Stimulated activated CD8-positive, alpha-beta memory T cell treated with anti-CD3 and anti-CD28 coated beads, Interleukin-2, amount 100 ng/mL, for 48 hours (primary cell): ENCODE measurements at places on chromosomes 4 and X.
A peak's percentile ranks its signal among the peaks of the same experiment; 100 is the strongest.

- no peak for DNase-seq
Observed at GRCh38 chr4:13905543-13905942, 278.0 kb upstream of the BOD1L1 start.

DNA sequence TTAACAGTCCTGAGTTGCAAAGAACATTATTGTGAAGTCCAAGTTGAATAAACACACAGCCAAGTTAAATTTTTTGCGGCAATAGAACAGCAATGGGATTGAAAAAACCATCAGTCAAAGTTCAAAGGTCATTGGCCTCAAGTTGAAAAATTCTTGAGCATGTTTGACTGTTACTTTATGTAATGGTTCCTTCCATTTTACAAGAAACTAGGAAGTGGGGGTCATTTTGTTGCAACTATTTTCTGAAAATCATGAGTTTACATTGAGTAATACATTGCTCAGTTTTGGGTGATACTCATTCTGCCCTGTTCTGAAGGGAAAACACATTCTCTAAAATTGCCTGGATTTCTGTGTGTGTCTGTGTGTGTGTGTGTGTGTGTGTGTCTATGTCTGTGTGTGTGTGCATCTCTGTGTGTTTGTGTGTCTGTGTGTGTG, 5.2 kb upstream of the IRF2 start:
- DNase-seq: no peak

DNA sequence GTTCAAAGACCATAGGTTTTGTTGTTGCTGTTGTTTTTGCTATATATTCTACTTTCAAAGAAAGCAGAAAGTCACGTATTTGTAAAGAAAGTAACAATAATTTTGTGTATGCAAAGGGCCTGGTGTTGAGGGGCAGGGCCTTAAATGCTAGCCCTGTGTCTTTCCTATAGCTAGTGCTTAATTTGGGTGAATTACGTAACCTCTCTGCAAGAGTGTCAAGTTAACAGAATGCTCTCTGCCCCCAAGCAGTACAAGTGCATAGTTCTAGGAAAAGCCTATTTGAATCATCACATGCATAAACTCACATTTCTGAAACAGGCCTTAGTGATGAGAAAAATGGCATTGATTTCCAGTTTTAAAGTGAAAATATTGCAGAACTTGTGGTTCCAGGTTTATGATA, 663.6 kb downstream of the STIM2 start:
- no peak for DNase-seq

GRCh38 chr4:127965062-127965802, at the start of the genes ABHD18 and MFSD8:
Gene ABHD18, plus strand, starts transcription at chr4:127965406. Its CDS starts 17,550 bp downstream, at chr4:127982956.
Gene MFSD8, minus strand, starts transcription at chr4:127965173. Its CDS starts 40 bp downstream, at chr4:127965133.
- peak; percentile 98 for DNase-seq
